ENCODE measurements at places on chromosomes 3 and 15.

- DNase-seq: no peak
These were observed 256.8 kb upstream of the RARB start for GRCh38 chr3:25171118-25171807.

GRCh38 chr3:54484334-54484733 lies 362.0 kb downstream of the CACNA2D3 start:
- DNase-seq: no peak

- DNase-seq: no peak
These were observed 415.2 kb upstream of the FRG2C start for GRCh38 chr3:75248974-75249373.

DNA sequence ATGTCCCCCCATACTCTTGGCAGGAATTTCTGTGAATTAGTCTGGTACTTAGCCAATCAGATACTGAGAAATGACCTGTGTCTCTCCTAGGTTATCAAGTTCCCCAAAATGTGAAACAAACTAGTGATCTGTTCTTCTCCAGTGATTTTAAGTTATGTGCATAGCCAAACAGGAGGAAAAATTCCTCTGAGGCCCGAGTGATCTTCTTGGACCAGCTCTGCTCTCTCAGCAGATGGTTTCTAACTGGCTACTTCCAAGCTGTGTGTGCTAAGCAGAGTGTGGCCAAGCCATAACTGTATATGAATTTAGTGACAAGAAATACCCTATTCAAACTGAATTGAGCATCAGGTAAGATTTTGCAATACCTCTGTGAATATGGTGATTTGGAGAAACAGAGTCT lies 89.5 kb downstream of the GREM1 start:
- DNase-seq: no peak

- DNase-seq: no peak
These were observed 8.3 kb upstream of the TMCO5A start for GRCh38 chr15:37926136-37926535.

GRCh38 chr3:143358793-143359491 lies 239.4 kb downstream of the CHST2 start:
- no peak for DNase-seq

All from myocyte (in vitro differentiated cells).